ENCODE measurements at places on chromosomes 7 and 10. TPM values are rescaled to one million over a fixed set of nuclear protein-coding genes. Genes with fewer than 3 reads are reported as not detected.

DNA sequence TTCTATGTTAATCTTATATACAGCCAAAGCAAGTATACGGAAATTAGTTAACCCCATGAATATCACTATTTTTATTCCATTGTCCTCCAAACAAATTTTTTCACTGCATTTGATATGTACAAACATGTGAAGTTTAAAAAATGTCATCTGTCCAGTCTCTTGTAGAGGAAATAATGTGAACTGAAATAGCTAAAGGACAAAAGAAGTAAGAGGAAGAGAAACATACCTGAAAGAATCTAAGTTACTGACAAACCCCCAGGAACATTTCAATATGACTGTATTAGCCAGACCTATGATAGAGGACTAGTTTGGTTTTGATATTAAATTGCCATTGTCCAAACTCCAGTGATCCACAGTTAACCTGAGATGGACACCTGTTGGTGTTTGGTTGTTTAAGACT, 80.6 kb downstream of the NRCAM start:
- DNase-seq: no peak

DNA sequence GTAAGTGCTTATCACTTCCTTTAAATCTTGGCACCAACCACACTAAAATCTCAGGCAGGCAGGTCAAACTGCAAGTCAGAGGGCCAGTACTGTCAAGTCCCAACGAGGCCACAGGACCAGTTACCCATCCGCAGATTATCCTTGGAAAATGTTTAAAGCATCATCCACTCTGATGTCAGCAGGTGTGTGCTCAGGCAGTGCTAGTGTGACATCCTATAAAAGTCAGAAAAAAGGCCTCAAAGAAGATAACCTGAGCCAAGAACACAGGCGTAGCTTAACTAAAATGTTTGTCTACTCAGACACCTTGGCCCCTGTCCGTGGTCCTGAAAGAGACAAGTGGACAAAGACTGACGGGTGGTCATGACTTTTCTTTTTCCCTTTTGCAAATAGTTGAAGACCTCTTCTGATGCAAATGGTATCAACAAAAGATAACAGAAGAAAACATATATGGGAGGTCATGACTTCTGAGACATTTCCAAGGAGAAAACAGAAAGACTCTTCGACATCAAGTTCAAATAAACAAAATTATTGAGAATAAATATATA, 309.3 kb downstream of the KCNMA1 start:
- DNase-seq: peak; percentile 57

- no peak for DNase-seq
Measured at GRCh38 chr10:6748029-6748428, 168.0 kb upstream of the PRKCQ start.

GSAP gene
- total RNA-seq: 3.0 TPM

ARHGEF35 gene
- total RNA-seq: 2.3 TPM

PVRIG gene
- total RNA-seq: 30.2 TPM

All from activated CD8-positive, alpha-beta T cell treated with anti-CD3 and anti-CD28 coated beads for 36 hours (primary cell).